ENCODE measurements at places on chromosomes 5 and 9.

DNA sequence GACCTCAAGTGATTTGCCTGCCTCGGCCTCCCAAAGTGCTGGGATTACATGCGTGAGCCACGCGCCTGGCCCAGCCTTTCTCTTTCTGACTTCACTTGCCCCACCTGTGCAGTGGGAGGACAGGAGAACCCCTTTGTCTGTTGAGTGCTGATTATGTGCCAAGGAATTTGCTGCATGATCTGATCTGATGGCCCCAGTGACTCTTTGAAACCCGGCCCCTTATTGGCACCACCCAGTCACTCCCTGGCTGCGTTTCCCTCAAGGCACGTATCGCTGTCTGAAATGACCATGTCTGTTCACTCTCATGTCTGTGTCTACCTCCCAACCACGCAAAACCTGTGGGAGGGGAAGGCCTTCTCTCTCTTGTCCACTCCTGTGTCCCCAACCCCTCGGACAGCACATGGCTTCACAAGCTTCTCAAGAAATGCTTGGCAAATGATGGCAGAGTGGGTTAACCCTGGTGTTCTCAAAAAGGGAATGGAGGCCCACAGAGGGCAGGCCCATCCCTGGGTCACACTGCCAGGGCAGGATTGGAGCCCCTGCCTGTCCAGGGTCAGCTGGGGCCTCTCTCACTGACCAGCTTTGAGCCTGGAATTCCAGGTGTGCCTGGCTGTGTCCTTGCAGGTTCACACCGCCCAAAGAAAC lies 21.9 kb downstream of the NEK6 start:
- H3K36me3 ChIP-seq = no peaks in the 10 kb centered on the region
- H3K4me3 ChIP-seq = no peak overlapping the region
- peaks cover 5% of the 10 kb centered on the region for H3K4me1 ChIP-seq
- no peak overlapping the region for H3K27ac ChIP-seq

DNA sequence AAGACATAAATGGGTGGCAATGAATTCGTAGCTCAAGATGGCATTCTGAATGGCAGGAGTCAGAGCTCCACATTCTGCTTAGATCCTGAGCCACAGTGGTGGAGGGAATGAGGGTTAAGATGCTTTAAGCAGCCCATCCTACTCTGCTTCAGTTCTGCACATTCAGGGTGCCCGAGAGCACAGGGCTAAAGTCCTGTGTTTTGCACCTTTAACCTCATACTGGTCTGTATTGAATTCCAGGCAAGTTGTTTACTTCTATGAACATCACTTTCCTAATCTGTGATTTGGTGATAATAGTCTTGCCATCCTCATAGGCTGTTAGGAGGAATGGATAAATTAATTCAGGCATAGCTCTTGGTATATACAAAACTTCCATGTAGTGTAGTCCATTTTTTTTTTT lies 321.6 kb upstream of the CD180 start:
- no peak overlapping the region for H3K4me3 ChIP-seq
- no peaks in the 10 kb centered on the region for H3K36me3 ChIP-seq
- peaks cover 40% of the 10 kb centered on the region for H3K4me1 ChIP-seq
- H3K27ac ChIP-seq = no peak overlapping the region
- no peaks in the 10 kb centered on the region for H3K27me3 ChIP-seq
- DNase-seq = no peak

DNA sequence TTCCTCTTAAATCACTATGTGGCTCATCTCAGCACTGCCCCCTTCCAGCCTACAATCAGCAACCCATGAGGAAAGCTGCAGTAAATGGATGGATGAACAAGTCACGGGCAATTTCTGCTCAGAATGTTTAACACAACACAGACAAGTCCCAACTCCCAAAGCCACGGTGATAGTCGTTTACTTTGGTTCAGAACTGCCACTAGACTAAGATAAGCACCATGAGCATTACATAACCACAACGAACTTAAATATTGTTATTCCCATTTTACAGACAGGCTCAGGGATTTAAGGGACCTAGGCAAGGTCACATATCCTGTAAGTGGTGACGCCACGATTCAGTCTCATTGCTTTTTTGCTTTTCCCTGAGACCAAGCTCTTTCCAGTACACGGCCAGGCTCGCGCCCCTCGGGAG lies 2.0 kb upstream of the SMIM27 start:
- peaks cover 4% of the 10 kb centered on the region for H3K36me3 ChIP-seq
- H3K27ac ChIP-seq = peak overlapping the region; percentile 97
- DNase-seq = no peak
- H3K4me1 ChIP-seq = peaks cover 30% of the 10 kb centered on the region

DNA sequence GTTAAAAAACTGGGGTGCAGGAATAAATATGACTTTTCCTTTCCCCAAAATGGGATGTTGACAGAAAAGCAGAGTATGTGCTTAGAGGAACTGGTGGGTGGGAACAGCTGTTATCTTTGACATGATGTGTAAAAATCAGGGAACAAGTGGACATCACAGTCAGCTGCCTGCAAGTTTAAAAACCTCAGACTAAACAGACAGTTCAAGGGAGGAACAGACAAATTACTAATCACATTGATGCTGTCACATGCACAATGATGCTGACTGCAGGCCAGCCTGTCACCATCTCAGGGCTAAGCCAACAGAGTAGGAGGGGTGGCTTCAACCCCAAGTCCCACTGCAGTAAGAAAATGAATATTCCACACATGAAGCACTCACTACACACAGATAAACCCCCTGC lies 38.2 kb upstream of the UBAP2 start:
- no peaks in the 10 kb centered on the region for H3K27me3 ChIP-seq
- no peak overlapping the region for H3K4me3 ChIP-seq
- no peak overlapping the region for H3K27ac ChIP-seq
- H3K36me3 ChIP-seq = peaks cover 56% of the 10 kb centered on the region
- DNase-seq = no peak
- no peaks in the 10 kb centered on the region for H3K4me1 ChIP-seq

DNA sequence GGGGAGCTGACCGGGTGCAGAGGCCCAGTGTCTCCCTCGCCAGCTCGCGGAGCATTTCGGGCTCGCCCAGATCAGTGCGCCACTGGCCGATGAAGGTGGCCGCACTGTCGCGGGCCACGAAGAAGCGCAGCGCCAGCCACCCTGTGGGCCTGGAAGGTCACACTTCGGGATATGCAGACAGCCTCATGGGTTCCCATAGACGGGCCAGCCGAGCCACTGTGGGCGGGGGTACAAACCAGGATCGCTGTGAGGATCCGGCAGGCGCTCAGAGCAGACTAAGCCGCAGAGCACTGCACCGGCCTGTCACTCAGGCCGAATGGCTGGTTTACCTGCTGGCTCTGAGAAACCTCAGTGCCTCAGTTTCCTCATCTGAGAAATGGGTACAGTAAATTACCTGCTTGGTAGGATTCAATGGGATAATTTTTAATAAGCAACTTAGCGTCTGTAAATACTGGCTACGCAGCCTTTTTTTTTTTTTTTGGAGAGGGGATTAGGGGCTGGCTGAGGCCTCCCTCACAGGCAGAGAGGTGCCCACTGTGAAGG lies 64.0 kb upstream of the IGFBPL1 start:
- H3K27ac ChIP-seq = no peak overlapping the region
- H3K4me3 ChIP-seq = no peak overlapping the region
- DNase-seq = no peak
- no peaks in the 10 kb centered on the region for H3K27me3 ChIP-seq

DNA sequence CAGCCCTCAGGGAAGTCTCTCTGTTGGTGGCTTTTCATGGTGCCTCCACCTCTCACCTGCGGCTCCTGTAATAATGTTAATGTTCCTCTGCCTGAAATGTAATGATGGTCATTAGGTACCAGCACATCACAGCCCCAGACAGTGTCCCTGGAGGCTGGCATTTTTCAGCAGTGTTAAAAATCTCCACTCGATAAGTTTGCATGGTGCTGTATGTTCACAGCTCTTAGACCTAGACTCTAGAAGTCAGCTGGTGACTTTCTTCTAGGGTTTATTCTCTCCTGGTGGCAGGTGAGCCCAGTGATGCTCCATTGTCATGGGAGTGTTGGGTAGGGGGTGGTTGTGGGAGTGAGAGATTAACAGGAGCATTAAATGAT lies 53.1 kb downstream of the GPR107 start:
- no peaks in the 10 kb centered on the region for H3K27me3 ChIP-seq
- H3K27ac ChIP-seq = no peak overlapping the region
- H3K36me3 ChIP-seq = peaks cover 67% of the 10 kb centered on the region

DNA sequence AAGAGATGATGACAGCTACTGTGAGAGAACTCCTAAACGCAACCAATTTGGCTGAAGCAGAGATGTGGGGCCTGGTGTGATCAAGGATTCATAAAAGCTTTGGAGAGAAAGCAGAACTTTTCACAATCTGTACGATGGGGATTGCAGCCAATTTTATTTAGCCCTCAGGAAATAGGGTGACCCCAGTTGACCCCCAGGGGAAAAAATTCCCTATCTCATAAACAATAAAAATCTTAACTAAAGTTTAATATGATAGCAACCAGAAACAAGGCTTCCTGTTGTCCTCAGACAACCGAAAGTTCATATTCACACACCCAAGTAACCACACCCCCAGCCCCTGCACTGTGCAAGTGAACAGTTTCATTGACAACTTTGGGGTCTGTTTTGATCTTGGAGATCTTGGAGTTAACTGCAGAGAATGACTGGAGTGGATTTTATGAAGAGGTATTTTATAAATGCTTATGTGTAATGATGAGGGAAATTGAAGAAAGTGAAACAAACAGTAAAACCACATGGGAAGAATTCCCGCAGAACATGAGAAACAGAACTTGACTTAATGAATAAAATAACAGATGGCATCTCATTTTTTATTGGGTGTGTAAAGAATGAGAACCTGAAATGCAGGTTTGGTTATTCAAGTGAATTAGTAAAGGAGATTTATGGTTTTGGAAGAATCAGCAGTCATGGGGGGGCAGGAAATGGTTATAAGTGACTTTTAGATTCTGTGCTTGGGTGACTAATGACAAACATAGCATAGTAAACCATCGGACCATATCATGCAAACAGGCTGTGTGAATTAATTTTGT lies 94.5 kb downstream of the PDE4D start:
- no peak overlapping the region for H3K27ac ChIP-seq
- H3K4me3 ChIP-seq = no peak overlapping the region
- peaks cover 4% of the 10 kb centered on the region for H3K27me3 ChIP-seq

- peaks cover 8% of the 10 kb centered on the region for H3K27me3 ChIP-seq
- no peaks in the 10 kb centered on the region for H3K4me1 ChIP-seq
These were observed 42.7 kb downstream of the ASS1 start for GRCh38 chr9:130487500-130487899.

- no peaks in the 10 kb centered on the region for H3K4me1 ChIP-seq
- no peak overlapping the region for H3K27ac ChIP-seq
- no peaks in the 10 kb centered on the region for H3K36me3 ChIP-seq
- H3K27me3 ChIP-seq = no peaks in the 10 kb centered on the region
These were observed 14.6 kb downstream of the NREP start for GRCh38 chr5:111742177-111742994.

DNA sequence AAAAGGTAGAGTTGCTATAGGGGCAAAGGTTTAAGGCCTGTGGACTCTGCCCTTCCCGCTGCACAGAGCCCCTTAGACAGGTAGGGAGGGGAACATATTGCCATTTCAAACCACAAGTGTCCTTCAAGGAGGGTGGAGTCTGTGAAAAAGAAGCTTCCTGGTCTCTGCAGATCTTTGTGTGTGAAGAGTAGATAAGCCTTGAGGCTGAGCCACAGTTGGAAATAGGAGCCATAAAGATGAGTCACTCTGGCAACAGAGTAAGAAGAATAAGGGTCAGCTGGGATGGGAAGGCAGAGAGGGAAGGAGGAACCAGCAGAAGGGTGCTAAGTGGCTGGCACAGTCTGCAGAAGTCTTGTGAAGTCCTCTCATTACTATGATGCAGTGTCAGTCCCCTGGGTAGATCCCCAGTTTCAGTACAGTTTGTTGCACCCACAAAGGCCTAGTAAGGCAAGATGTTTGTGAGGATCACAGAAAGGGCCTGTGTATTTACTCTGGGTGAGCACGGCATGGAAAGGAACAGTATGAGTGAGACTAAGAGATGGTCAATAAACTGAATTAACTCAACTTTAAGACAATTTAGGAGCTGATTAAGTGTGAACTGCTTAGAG lies 18.1 kb downstream of the GRXCR2 start:
- H3K4me3 ChIP-seq = no peak overlapping the region
- no peaks in the 10 kb centered on the region for H3K36me3 ChIP-seq
- H3K4me1 ChIP-seq = no peaks in the 10 kb centered on the region
- no peak overlapping the region for H3K27ac ChIP-seq

- no peak overlapping the region for H3K4me3 ChIP-seq
- H3K36me3 ChIP-seq = no peaks in the 10 kb centered on the region
- H3K27ac ChIP-seq = no peak overlapping the region
- no peaks in the 10 kb centered on the region for H3K27me3 ChIP-seq
These were observed 797.9 kb downstream of the TLE4 start for GRCh38 chr9:80369641-80370040.

DNA sequence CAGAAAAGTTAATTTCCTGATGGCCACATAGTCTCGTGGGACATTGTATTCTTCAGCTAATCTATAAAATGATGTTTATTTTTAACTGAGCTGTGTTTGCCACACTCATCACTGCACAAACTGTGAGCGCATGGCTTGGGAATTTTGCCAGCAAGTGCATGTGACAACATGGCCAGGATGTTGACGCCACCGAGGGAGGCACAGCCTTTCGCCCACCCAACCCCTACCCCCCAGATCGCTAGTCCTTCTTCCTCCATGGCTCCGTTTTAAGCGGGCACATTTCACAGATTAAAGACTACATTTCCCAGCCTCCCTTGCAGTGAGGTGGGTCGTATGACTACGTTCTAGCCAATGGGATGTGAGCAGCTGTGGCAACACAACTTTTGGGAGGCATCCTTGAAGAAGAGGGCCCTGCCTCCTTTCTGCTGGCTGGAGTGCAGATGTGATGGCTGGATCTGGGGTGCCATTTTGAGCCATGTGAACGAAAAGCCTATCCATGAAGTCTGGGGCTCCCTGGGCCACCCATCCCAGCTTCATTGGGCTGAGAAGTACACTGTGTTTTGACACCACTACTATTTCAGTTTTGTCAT lies 7.9 kb downstream of the NRARP start:
- peaks cover 15% of the 10 kb centered on the region for H3K4me1 ChIP-seq
- no peak overlapping the region for H3K27ac ChIP-seq
- no peak for DNase-seq
- no peaks in the 10 kb centered on the region for H3K36me3 ChIP-seq

GRCh38 chr5:135991429-135991828 lies 36.6 kb upstream of the LECT2 start:
- no peaks in the 10 kb centered on the region for H3K36me3 ChIP-seq
- no peak overlapping the region for H3K4me3 ChIP-seq
- H3K4me1 ChIP-seq = no peaks in the 10 kb centered on the region
- H3K27ac ChIP-seq = no peak overlapping the region
- DNase-seq = no peak

DNA sequence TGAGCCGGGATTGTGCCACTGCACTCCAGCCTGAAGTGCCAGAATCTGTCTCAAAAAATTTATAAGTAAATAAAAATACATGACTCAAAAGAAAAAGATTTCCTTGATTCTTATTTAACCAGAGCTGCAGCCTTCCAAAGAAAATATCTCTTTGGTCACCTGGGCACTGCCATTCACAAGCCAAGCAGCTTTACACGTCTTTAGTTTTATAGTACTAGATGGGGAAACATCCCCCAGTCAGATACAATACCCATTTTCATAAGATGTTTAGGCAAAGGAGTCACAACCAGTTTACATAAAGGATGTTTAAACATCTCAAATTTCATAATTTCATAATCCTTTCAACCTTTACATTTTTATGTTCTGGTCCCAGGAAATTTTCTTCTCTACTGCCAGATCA lies 13.7 kb upstream of the OXCT1 start:
- no peak overlapping the region for H3K4me3 ChIP-seq
- DNase-seq = no peak
- peaks cover 20% of the 10 kb centered on the region for H3K27me3 ChIP-seq
- H3K27ac ChIP-seq = no peak overlapping the region
- no peaks in the 10 kb centered on the region for H3K4me1 ChIP-seq

All from CD4-positive, alpha-beta T cell (primary cell).